ENCODE measurements at places on chromosomes 2 and 18. TPM values are rescaled to one million over a fixed set of nuclear protein-coding genes. Genes with fewer than 3 reads are reported as not detected.

Gene EVX2
- total RNA-seq = not detected

Gene NT5DC4
- not detected for total RNA-seq

Gene FOXI3
- not detected for total RNA-seq

Gene SLC16A14
- total RNA-seq = 1.6 TPM

Gene IL36B
- total RNA-seq = not detected

Gene SERPINB11
- total RNA-seq = not detected

Gene GREB1L
- 4.3 TPM for total RNA-seq

Gene IFIH1
- 9.4 TPM for total RNA-seq

Gene UPP2
- total RNA-seq = 0.91 TPM

Gene APCDD1
- total RNA-seq = 0.58 TPM

Gene CD8A
- 0.81 TPM for total RNA-seq

Gene TUBB8B
- total RNA-seq = not detected

Gene ARHGAP15
- total RNA-seq = 2.3 TPM

Gene MYO1B
- total RNA-seq = 195 TPM

Gene IGFBP5
- 55.4 TPM for total RNA-seq

Gene FAM110C
- total RNA-seq = 6.7 TPM

Gene CACNB4
- 0.20 TPM for total RNA-seq

Gene NCL
- total RNA-seq = 126 TPM

Gene C2orf49
- 5.2 TPM for total RNA-seq

Gene CTAGE1
- not detected for total RNA-seq

Measured in left lobe of liver (tissue), 2 donors.